H9 (cell line): ENCODE measurements at places on chromosomes 5 and 9. TPM values are rescaled to one million over a fixed set of nuclear protein-coding genes. Genes with fewer than 3 reads are reported as not detected.

The RPL37 gene
- 1,726 and 1,735 TPM in 2 replicates for total RNA-seq

The RELL2 gene
- 9.8 and 11.1 TPM in 2 replicates for total RNA-seq

The LHX3 gene
- not detected in 2 replicates for total RNA-seq

The OR1J2 gene
- not detected in 2 replicates for total RNA-seq

The CHSY3 gene
- 0.37 and 0.42 TPM in 2 replicates for total RNA-seq

The CDC20B gene
- total RNA-seq, result 0.18 and 0.26 TPM in 2 replicates

The TAF11L13 gene
- total RNA-seq, result not detected in 2 replicates

The TRIM23 gene
- total RNA-seq, result 12.9 and 15.3 TPM in 2 replicates

The ANKRD20A1 gene
- total RNA-seq, result 0.20 and 0.24 TPM in 2 replicates

The SPATA31C1 gene
- 0.15 TPM in 2 replicates for total RNA-seq

The CYSRT1 gene
- total RNA-seq, result 1.0 and 1.9 TPM in 2 replicates

The SPATA31A3 gene
- total RNA-seq, result 0.35 and 0.46 TPM in 2 replicates

The EFNA5 gene
- total RNA-seq, result 19.0 and 20.4 TPM in 2 replicates

- H3K36me3 ChIP-seq, result no peaks in the 10 kb centered on the region; the same call in 2 of the 3 replicates
- no peaks in the 10 kb centered on the region for H3K27me3 ChIP-seq
- no peak overlapping the region for H3K27ac ChIP-seq
- H3K4me1 ChIP-seq, result no peaks in the 10 kb centered on the region
- H3K4me3 ChIP-seq, result no peak overlapping the region
Measured at GRCh38 chr5:15510092-15510491, 10.1 kb downstream of the FBXL7 start.

- H3K4me1 ChIP-seq, result no peaks in the 10 kb centered on the region
- no peak for DNase-seq
- H3K4me3 ChIP-seq, result no peak overlapping the region
- no peak overlapping the region for H3K27ac ChIP-seq
Measured at GRCh38 chr5:93929131-93929530, 187.7 kb upstream of the POU5F2 start.

DNA sequence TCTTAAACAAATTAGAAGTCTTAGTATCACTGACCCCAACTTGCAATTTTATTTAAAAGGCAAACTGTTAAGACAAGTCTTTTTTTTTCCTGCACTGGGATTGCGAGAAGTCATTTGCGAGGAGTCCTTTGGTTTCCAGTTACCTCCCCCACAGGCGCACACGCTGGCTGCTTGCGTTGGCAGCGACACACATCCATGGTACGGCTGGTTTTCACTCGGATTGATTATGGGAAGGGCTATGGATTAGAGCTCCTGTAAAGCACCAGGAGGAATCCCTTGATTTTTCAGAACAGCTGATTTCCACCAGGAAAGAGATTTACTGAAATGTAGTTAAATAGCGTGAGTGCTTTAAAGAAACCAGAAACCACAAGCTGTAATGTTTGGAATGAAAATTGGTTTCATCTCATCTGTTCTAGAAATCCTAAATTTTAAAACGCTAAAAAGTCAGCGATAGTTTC is 737 bp downstream of the SLC1A3 start:
- no peaks in the 10 kb centered on the region for H3K27me3 ChIP-seq
- H3K36me3 ChIP-seq, result 0 out of 2 replicates have a peak, but pooled peaks cover 4% of the 10 kb centered on the region
- no peak for DNase-seq
- H3K4me1 ChIP-seq, result peaks cover 6% of the 10 kb centered on the region; the same call in 1 of the 2 replicates
- H3K27ac ChIP-seq, result no peak overlapping the region

- no peak overlapping the region for H3K27ac ChIP-seq
- H3K4me1 ChIP-seq, result no peaks in the 10 kb centered on the region
- no peaks in the 10 kb centered on the region for H3K27me3 ChIP-seq
- no peak overlapping the region for H3K4me3 ChIP-seq
- no peak for DNase-seq
Measured at GRCh38 chr5:179118338-179118737, 58.2 kb downstream of the ZNF354C start.

- no peaks in the 10 kb centered on the region for H3K4me1 ChIP-seq
- no peaks in the 10 kb centered on the region for H3K36me3 ChIP-seq
- no peak overlapping the region for H3K4me3 ChIP-seq
- no peaks in the 10 kb centered on the region for H3K27me3 ChIP-seq
- no peak overlapping the region for H3K27ac ChIP-seq
Measured at GRCh38 chr5:58773744-58774441, 191.0 kb downstream of the RAB3C start.

GRCh38 chr5:2899311-2899710 is 147.8 kb upstream of the IRX2 start:
- no peaks in the 10 kb centered on the region for H3K4me1 ChIP-seq
- no peaks in the 10 kb centered on the region for H3K27me3 ChIP-seq
- H3K27ac ChIP-seq, result no peak overlapping the region
- no peak overlapping the region for H3K4me3 ChIP-seq
- peak; percentile 21 for DNase-seq

- DNase-seq, result no peak
- H3K27me3 ChIP-seq, result no peaks in the 10 kb centered on the region
- peaks cover 71% of the 10 kb centered on the region for H3K36me3 ChIP-seq
- H3K27ac ChIP-seq, result no peak overlapping the region
- no peak overlapping the region for H3K4me3 ChIP-seq
Measured at GRCh38 chr5:177293819-177294581, 9.5 kb downstream of the RAB24 start.

GRCh38 chr9:111276431-111277128 is 53.4 kb downstream of the OR2K2 start:
- DNase-seq, result no peak
- H3K36me3 ChIP-seq, result no peaks in the 10 kb centered on the region
- H3K27ac ChIP-seq, result no peak overlapping the region
- H3K4me3 ChIP-seq, result no peak overlapping the region
- no peaks in the 10 kb centered on the region for H3K4me1 ChIP-seq

GRCh38 chr9:95511952-95512708 is 4.6 kb downstream of the PTCH1 start:
- H3K27me3 ChIP-seq, result peaks cover 31% of the 10 kb centered on the region
- no peak overlapping the region for H3K27ac ChIP-seq
- H3K4me3 ChIP-seq, result peak overlapping the region; percentile 91
- peak; percentile 64 for DNase-seq

GRCh38 chr5:127898551-127899213 is 184.9 kb upstream of the SLC12A2 start:
- no peak overlapping the region for H3K4me3 ChIP-seq
- no peak for DNase-seq
- H3K27me3 ChIP-seq, result no peaks in the 10 kb centered on the region; the same call in 1 of the 2 replicates

GRCh38 chr9:98644011-98644410 is 64.7 kb downstream of the GABBR2 start:
- H3K36me3 ChIP-seq, result 0 out of 2 replicates have a peak, but pooled peaks cover 7% of the 10 kb centered on the region
- H3K27me3 ChIP-seq, result no peaks in the 10 kb centered on the region
- no peak overlapping the region for H3K27ac ChIP-seq
- DNase-seq, result no peak
- no peak overlapping the region for H3K4me3 ChIP-seq
- peaks cover 2% of the 10 kb centered on the region; the same call in 1 of the 2 replicates for H3K4me1 ChIP-seq

DNA sequence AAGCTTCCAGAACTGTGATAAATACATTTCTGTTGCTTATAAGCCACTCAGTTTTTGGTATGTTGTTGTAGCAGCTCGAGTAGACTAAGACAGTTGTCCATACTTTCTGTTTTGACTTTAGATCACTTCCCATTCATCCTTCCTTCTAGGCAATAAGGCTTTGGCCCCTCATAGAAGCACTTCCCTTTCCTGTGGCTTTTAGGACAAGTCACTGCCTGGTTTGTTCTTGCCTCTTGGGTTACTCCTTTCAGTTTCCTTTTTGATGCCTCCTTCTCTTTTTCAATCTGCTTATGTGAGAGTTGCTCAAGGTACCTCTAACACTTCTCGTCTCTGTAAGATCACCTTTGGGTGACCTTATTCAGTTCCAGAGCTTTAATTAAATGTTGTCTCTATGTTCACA is 72.4 kb upstream of the NTRK2 start:
- no peak overlapping the region for H3K4me3 ChIP-seq
- H3K4me1 ChIP-seq, result no peaks in the 10 kb centered on the region
- DNase-seq, result no peak

DNA sequence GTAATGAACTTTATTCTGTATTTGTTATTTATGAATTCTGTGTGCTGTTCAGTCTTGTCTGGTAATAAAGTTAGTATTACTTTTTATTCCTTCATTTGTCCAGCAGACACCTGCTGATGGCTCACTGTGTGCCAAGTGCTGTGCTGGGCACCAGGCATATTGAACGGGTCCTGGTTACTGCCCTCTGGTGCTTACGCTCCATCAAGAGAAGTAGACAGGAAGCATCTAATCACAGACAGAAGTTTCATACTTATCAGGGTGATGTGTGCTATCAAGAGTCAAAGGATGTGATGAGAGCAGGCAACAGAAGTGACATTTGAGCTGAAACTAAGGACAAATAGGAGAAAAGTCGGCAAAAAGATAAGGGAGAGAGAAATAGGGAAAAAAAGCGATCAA is 153.1 kb downstream of the FGF1 start:
- no peak overlapping the region for H3K27ac ChIP-seq
- H3K27me3 ChIP-seq, result no peaks in the 10 kb centered on the region
- peaks cover 6% of the 10 kb centered on the region for H3K36me3 ChIP-seq

DNA sequence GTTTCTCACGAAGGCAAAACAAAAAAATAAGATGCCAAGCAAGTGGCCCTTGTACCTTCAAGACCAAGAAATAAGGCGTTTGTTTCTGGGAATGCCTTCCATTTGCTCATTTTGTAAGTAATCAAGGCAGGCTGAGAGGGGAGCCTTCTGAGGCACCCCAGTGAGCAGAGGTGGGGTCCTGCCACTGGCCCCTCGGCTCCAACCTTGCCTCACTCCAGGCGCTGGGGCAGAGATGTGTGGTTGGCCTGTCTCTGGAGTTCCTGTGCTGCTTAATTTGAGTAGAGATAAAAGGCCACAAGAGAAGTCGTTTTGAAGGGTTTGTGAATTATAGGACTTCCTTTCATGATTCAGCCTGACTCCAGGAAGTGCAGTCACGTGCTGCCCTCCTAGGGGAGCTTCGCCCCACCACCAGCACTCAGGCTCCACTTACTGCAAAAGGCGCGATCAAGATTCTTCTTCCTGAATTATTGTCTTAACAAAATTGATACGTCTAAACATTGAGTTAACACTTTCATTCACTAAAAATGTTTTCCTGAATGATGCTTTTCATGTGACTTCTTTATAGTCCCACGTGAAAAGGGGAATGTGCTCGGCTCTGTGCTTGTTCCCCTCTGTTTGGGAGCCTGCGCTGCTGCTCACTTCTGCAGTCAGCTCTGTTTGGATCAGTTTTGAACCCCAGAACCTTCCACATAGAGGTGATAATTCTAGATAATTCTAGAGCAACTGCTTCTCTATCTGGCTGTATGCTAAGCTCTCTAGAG is 13.7 kb downstream of the SYK start:
- peaks cover 2% of the 10 kb centered on the region; the same call in 1 of the 3 replicates for H3K36me3 ChIP-seq
- no peaks in the 10 kb centered on the region for H3K4me1 ChIP-seq
- DNase-seq, result no peak
- peaks cover 3% of the 10 kb centered on the region; the same call in 1 of the 2 replicates for H3K27me3 ChIP-seq
- H3K27ac ChIP-seq, result no peak overlapping the region

- no peaks in the 10 kb centered on the region for H3K4me1 ChIP-seq
- no peak overlapping the region for H3K27ac ChIP-seq
- H3K36me3 ChIP-seq, result no peaks in the 10 kb centered on the region
Measured at GRCh38 chr9:131762356-131762932, 22.6 kb upstream of the RAPGEF1 start.

DNA sequence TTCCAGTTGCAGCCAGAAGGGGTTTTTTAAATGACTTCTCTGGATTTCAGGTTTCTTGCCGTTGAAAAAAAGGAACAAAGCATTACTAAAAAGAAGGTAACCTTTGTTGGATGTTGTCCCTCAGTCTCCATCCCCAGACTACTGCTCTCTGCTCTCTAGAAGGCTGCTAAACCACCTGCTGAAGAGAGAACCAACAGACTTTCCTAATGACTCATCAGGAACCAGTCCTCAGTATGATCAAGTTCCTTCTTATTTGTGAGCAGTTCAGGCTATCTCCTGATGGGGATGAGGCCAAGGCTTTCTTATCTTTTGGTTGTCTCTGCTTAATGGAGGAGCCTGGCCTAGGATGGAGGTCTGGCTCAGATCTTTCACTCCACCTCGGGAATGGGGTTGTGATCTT is 4.1 kb downstream of the KIF4B start:
- no peaks in the 10 kb centered on the region for H3K4me1 ChIP-seq
- no peak for DNase-seq
- H3K27ac ChIP-seq, result no peak overlapping the region
- no peaks in the 10 kb centered on the region for H3K27me3 ChIP-seq
- no peak overlapping the region for H3K4me3 ChIP-seq
- peaks cover 15% of the 10 kb centered on the region for H3K36me3 ChIP-seq

GRCh38 chr5:78467752-78468357 is 107.4 kb downstream of the SCAMP1 start:
- H3K4me1 ChIP-seq, result no peaks in the 10 kb centered on the region
- H3K4me3 ChIP-seq, result no peak overlapping the region
- H3K36me3 ChIP-seq, result no peaks in the 10 kb centered on the region
- DNase-seq, result no peak
- no peaks in the 10 kb centered on the region for H3K27me3 ChIP-seq
- H3K27ac ChIP-seq, result no peak overlapping the region

- H3K4me1 ChIP-seq, result no peaks in the 10 kb centered on the region
- no peak for DNase-seq
- no peak overlapping the region for H3K4me3 ChIP-seq
Measured at GRCh38 chr5:137492331-137492730, 6.8 kb downstream of the SPOCK1 start.

GRCh38 chr5:7916171-7916804 is 47.3 kb downstream of the MTRR start:
- peaks cover 7% of the 10 kb centered on the region; the same call in 2 of the 3 replicates for H3K36me3 ChIP-seq
- H3K4me3 ChIP-seq, result no peak overlapping the region
- no peak overlapping the region for H3K27ac ChIP-seq
- no peaks in the 10 kb centered on the region for H3K27me3 ChIP-seq
- no peaks in the 10 kb centered on the region for H3K4me1 ChIP-seq

GRCh38 chr5:134125039-134126015 is 10.8 kb downstream of the TCF7 start:
- no peaks in the 10 kb centered on the region for H3K4me1 ChIP-seq
- peaks cover 7% of the 10 kb centered on the region; the same call in 1 of the 2 replicates for H3K36me3 ChIP-seq
- DNase-seq, result no peak
- H3K4me3 ChIP-seq, result no peak overlapping the region; the same call in 2 of the 3 replicates
- no peak overlapping the region for H3K27ac ChIP-seq

- peaks cover 2% of the 10 kb centered on the region; the same call in 1 of the 2 replicates for H3K4me1 ChIP-seq
- H3K27me3 ChIP-seq, result no peaks in the 10 kb centered on the region
- H3K27ac ChIP-seq, result no peak overlapping the region
Measured at GRCh38 chr5:173648308-173648866, 31.9 kb upstream of the BOD1 start.

- no peaks in the 10 kb centered on the region for H3K36me3 ChIP-seq
- H3K27ac ChIP-seq, result no peak overlapping the region
- no peaks in the 10 kb centered on the region for H3K27me3 ChIP-seq
- no peak for DNase-seq
- H3K4me1 ChIP-seq, result no peaks in the 10 kb centered on the region
Measured at GRCh38 chr5:168714046-168714445, 134.9 kb upstream of the PANK3 start.
